Hematopoietic multipotent progenitor cell treated with erythropoietin and hydrocortisone succinate and interleukin-3 and kit ligand, for 15 days (in vitro differentiated cells): ENCODE measurements at places on chromosomes 16 and 17.

GRCh38 chr17:57856792-57857620, 7.2 kb upstream of the MRPS23 start:
- no peak for DNase-seq

GRCh38 chr17:62648251-62648955, 20.9 kb downstream of the MRC2 start:
- DNase-seq: no peak

- DNase-seq: no peak
These were observed 190.9 kb upstream of the GSE1 start for GRCh38 chr16:85422196-85422631.

GRCh38 chr17:34843682-34844081, 117.6 kb downstream of the CCT6B start:
- DNase-seq: no peak

DNA sequence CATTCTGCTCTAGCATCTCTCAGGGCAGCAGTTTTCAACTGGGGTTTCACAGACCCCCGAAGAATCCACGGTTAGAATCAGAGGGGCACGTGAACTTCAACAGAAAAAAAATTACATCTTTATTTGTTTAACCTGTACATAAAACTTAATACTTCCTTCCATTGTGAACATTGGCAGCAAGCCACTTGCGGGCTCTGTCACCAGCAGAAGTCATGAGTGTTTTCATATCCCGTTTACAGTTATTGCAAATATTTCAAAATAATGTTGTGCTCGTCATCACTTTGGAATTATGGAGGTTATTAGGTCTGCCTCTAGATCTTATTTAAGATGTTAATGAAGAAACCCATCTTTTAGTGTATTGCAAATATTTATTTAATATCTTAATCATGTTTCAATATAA, 109.8 kb downstream of the SDR42E1 start:
- no peak for DNase-seq

GRCh38 chr17:2704031-2704889, 7.3 kb downstream of the CLUH start:
- DNase-seq: no peak

- DNase-seq: no peak
These were observed 34.7 kb downstream of the GRB7 start for GRCh38 chr17:39772415-39772814.

DNA sequence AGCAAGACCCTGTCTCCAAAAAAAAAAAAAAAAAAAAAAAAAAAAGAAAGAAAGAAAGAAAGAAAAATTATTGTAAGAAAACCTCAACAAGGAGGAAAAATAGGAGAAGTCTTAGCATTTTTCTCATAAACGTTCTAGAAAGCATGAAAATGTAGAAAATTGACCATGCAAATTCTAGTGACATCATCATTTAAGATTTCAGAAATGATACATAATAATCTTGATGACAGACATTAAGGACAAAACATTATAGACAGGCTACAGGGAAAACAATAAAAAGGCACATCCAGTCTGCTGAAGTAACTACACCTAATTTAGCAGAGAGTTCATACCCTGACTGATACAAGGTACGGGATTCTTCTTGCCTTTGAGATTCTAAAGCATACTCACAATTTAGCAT, 21.9 kb downstream of the MED13 start:
- DNase-seq: no peak

GRCh38 chr17:49508061-49508865, 13.2 kb downstream of the NGFR start:
- DNase-seq: no peak

- no peak for DNase-seq
These were observed 708.0 kb upstream of the SOX9 start for GRCh38 chr17:71412803-71413202.

GRCh38 chr17:66730461-66730923, 104.4 kb upstream of the CACNG5 start:
- DNase-seq: no peak

DNA sequence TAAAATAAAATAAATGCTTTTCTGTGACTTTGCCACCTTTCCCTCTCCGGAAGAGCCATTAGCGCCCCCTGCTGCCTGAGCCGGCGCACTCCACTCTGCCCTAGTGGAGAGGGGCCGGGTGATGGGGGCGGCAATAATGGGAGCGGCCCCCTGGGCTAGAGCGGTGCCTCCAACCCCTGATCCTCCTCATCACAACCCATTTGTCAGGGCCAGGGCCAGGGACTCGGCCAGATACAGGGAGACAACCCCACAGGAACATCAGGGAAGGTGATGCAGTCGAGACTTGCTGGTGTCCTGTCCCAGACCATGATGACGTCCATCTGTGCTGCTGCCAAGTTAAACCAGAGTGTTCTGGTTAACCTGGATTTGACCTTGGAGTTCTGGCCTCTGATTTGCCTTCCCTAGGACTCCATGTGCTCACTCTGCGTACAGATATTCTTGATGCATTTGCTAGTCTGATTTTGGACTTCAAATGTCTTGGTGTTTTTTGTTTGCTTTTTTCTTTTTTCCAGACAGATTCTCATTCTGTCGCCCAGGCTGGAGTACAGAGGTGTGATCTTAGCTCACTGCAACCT, 46.1 kb upstream of the BPTF start:
- peak; percentile 72 for DNase-seq
